A172 (cell line): ENCODE measurements at places on chromosomes 2 and 18.

DNA sequence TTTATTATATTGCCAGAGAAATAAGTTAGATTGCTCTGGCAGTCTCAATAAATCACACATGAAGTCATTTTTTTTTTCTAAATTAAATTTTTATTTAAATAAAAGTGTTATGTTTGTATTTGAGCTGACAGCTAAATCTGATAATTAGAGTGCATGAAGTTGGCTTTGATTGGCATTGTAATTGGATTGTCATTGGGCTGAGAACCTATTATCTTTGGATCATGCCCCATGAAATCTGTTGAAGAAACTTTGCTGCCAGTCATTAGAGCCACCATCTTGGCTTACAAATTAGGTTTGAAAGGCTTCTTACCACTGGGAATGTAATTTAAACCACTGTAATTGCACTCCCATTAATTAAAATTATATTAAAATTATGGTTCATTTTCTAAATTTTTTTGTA is 507.9 kb upstream of the FANCL start:
- no peak for DNase-seq

- peak; percentile 17 for DNase-seq
These were observed 94.1 kb upstream of the THOC1 start for GRCh38 chr18:361941-362310.

- no peak for DNase-seq
These were observed 24.8 kb downstream of the RAB27B start for GRCh38 chr18:54852780-54853675.

DNA sequence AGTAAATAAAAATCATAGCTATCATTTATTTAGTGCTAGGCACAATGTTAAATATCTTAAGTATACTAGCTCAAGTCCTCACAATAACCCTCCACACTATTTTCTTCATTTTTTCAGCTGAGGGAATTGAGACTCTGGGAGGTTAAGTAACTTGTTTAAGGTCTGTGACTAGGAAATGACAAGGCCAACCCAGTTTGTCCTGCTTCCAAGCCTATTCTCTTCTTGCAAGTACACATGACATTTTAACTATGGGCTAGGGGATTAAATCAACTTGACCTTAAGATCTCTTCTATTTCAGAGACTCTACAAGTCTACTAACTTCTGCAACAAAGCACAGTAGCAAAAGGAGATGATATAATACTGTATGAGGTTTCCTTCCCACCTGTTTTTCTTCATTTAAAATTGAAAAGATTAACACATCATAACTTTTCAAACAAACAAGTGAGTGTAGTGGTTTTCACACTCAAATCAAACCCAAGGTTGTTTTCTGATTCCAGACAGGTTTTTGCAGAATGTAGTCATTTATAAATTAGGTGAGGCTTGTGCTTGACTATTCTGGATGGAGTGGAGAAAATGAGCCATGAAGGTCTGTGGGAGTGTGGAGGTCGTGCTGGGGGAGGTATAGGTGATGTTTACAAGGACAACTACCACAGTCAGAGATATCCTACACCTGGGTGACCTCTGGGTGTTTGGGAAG is 57.0 kb downstream of the CD28 start:
- DNase-seq: no peak

- no peak for DNase-seq
These were observed 29.7 kb downstream of the NAB1 start for GRCh38 chr2:190678444-190679162.

GRCh38 chr2:121058852-121059558 is 226.0 kb downstream of the TFCP2L1 start:
- no peak for DNase-seq

GRCh38 chr2:174492963-174493431 is 6.2 kb upstream of the GPR155 start:
- no peak for DNase-seq
